ENCODE measurements at places on chromosomes 7 and 10. TPM values are rescaled to one million over a fixed set of nuclear protein-coding genes. Genes with fewer than 3 reads are reported as not detected.

The PRKAG2 gene
- total RNA-seq = 30.7 TPM

The SH2D4B gene
- total RNA-seq = 1.6 TPM

The ARPC1A gene
- total RNA-seq = 81.1 TPM

The CLDN3 gene
- not detected for total RNA-seq

The CYTH3 gene
- total RNA-seq = 51.3 TPM

The PFKFB3 gene
- 38.2 TPM for total RNA-seq

The NACAD gene
- 13.5 TPM for total RNA-seq

The PRXL2A gene
- total RNA-seq = 64.2 TPM

The NUTM2B gene
- total RNA-seq = 2.8 TPM

The PLEKHS1 gene
- total RNA-seq = not detected

The SPDYE5 gene
- total RNA-seq = not detected

The ENO4 gene
- 1.9 TPM for total RNA-seq

The ADAMTS14 gene
- total RNA-seq = 0.31 TPM

The ASB4 gene
- 0.31 TPM for total RNA-seq

The FKBP6 gene
- not detected for total RNA-seq

The AKR1C2 gene
- 22.8 TPM for total RNA-seq

The TCF7L2 gene
- 4.4 TPM for total RNA-seq

The AMPH gene
- 36.9 TPM for total RNA-seq

The MICALL2 gene
- total RNA-seq = 9.7 TPM

The NME8 gene
- not detected for total RNA-seq

The LIPK gene
- not detected for total RNA-seq

The BTRC gene
- 52.9 TPM for total RNA-seq

The HSPA12A gene
- total RNA-seq = 39.1 TPM

The MNX1 gene
- not detected for total RNA-seq

The TWIST1 gene
- not detected for total RNA-seq

The TRPV5 gene
- 0.31 TPM for total RNA-seq

The MMRN2 gene
- 5.9 TPM for total RNA-seq

The CISD1 gene
- total RNA-seq = 17.2 TPM

The CALML3 gene
- total RNA-seq = not detected

The ZEB1 gene
- 86.7 TPM for total RNA-seq

The ACTL6B gene
- total RNA-seq = 107 TPM

The RAB19 gene
- not detected for total RNA-seq

The PNLIPRP3 gene
- not detected for total RNA-seq

The TMEM184A gene
- not detected for total RNA-seq

The WDR11 gene
- total RNA-seq = 118 TPM

The LDB3 gene
- not detected for total RNA-seq

The PGAM2 gene
- total RNA-seq = 2.5 TPM

The GIMAP4 gene
- 3.4 TPM for total RNA-seq

The KIFBP gene
- 50.4 TPM for total RNA-seq

The TRPV6 gene
- 0.94 TPM for total RNA-seq

The NEURL1 gene
- 44.4 TPM for total RNA-seq

The CTAGE4 gene
- 1.6 TPM for total RNA-seq

The FAM25C gene
- not detected for total RNA-seq

The IDI2 gene
- total RNA-seq = not detected

The ADAP1 gene
- 30.4 TPM for total RNA-seq

The ERVW-1 gene
- total RNA-seq = not detected

The COL17A1 gene
- total RNA-seq = not detected

The CDH23 gene
- 7.2 TPM for total RNA-seq

The LRRC61 gene
- 16.3 TPM for total RNA-seq

The ASAH2 gene
- 2.5 TPM for total RNA-seq

The SPDYE16 gene
- not detected for total RNA-seq

The CYREN gene
- 24.1 TPM for total RNA-seq

The LRRN3 gene
- 117 TPM for total RNA-seq

The NKX1-2 gene
- not detected for total RNA-seq

The ZNF518A gene
- 88.9 TPM for total RNA-seq

The PAPOLB gene
- 3.8 TPM for total RNA-seq

All from parietal lobe (tissue), 2 donors.